ENCODE measurements at places on chromosomes 1 and 21.
A peak's percentile ranks its signal among the peaks of the same experiment; 100 is the strongest.

GRCh38 chr21:33211305-33211704, 18.4 kb upstream of the IFNAR2 start:
- DNase-seq = no peak

- DNase-seq = no peak
Observed at GRCh38 chr1:210049616-210050015, 111.6 kb downstream of the SYT14 start.

- no peak for DNase-seq
Observed at GRCh38 chr1:65480684-65481405, 60.4 kb downstream of the LEPR start.

DNA sequence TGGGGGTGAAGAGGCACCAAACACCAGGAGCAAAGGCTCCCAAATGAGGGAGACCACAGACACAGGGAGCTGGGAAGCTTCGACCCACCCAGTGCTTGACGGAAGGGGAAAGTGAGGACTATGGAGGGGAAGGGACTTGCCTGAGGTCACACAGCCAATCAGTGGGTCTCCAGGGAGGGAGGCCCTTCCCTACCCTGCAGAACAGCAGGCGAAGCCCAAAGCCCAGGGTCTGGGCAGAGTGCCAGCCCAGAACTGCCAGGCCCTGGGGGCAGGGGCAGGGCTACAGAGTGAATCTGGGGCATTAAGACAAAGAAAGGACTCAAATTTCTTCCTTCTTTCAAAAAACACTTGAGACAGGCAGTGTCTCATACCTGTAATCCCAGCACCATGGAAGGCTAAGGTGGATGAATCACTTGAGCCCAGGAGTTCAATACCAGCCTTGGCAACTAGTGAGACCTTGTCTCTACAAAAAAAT, 45.5 kb upstream of the ECE1 start:
- DNase-seq = no peak

DNA sequence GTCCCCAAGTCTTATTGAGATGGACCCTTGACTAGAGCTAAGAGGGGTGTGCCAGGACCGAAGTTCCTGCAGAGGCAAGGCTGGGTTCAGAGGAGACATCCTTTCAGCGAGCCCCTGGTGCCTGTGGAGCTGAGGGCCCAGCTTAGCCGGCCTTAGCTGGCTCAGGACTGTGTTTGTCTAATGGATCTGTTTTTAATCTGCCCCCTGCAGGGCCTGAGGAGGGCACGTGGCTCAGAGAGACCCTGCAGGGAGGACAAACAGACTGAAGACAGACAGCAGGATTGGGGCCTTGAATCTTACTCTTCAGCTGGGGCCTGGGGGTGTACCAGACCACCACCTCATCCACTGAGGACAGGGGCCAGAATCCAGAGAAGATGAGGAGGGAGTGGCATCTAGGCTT, 1.6 kb downstream of the CRABP2 start:
- DNase-seq = no peak

- no peak for DNase-seq
Observed at GRCh38 chr1:228401782-228402640, 4.6 kb downstream of the TRIM11 start.

DNA sequence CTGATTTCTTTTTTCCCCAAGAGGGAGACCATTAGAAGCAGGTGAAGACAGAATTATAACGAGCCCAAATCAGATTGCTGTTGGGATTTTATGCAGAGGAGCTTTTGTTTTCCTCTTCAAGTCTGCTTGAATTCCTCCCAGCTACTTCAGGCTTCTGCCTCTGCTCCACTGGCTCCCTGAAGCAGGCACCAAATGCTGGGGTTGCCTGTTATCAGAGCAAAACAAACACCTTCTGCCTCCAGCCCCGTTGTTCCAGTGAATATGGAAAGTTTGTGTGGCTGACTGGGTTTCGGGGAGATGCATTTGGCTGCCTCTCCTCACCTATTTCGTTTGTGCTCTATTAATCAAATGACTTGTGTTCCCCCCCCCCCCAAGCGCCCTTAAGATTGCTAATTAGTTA, 209.2 kb downstream of the URB2 start:
- no peak for DNase-seq

DNA sequence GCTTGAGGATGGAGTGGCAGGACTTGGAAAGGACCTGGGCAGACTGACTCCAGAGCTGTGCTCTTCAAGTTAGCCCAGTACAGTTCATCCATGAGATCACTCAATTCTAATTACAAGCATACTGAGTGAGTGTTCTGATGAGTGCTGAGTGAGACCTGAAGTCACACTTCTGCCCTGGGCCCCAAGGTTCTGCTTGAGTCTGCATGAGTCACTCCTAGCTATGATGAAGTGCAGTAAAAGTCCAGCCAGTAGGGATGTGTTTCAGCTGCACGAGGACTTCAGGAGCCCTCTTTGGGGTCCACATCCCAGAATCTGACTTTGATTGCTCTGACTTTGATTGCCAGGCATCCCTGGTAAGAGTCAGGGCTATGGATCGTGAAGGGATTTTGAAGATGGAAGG, 35.8 kb downstream of the PLEKHA6 start:
- DNase-seq = no peak

- DNase-seq = no peak
Observed at GRCh38 chr1:223716302-223716862, 4.0 kb downstream of the CAPN2 start.

DNA sequence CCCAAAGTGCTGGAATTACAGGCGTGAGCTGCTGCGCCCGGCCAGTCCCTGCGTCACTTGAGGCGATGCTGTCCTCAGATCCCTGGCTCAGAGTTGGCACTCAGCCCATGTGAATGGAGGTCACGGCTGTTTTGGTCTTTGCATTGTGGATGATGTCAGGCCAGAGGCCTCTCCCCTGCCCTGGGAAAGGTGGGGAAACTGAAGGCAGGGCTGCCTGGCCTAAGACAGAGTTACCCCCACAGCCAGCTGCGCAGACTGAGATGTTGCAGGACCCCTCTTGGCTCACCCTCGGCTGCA, 821 bp downstream of the MASP2 start:
- no peak for DNase-seq

- no peak for DNase-seq
Observed at GRCh38 chr21:28385845-28386244, 606.8 kb downstream of the LTN1 start.

DNA sequence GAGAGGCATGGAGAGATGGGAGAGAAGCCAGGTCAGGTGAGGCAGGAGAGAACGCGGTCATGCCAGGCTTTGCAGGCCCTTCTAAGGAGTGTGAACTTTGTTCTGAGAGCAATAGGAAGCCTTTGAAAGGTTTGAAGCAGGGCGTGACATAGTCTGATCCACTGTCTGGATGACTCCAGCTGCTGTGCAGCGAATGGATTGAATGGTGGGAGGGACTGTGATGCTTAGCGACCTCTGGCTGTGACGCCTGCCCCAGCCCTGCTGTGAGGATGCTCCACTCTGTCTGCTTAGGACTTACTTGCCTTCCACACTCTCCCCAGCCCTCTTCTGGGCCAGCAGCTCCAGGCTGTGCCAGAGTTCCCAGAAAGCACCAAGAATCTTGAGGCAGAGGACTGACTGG, 41.8 kb upstream of the POU3F1 start:
- DNase-seq = no peak

- DNase-seq = no peak
Observed at GRCh38 chr1:189656628-189657530, 820.8 kb downstream of the BRINP3 start.

GRCh38 chr1:67735806-67736627, 51.0 kb downstream of the GADD45A start:
- no peak for DNase-seq

DNA sequence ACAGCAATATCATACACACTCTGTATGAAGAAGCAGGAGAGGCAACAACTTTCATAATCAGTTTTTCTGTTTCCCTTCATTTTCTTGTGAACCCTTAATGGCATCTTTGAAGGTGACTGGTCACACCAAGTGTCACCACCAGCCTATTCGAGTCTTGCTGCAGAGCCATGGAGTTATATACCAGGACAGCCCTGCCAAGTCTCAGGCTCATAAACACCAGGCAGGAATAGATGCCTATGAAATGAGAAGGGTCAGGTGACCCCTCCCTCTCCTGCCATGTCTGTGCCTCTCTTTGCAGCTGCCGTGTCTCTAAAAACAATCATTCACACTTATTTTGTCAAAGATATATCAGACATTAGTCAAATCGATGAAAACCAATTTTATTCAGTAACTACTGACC, 28.0 kb downstream of the NECAP2 start:
- DNase-seq = no peak

DNA sequence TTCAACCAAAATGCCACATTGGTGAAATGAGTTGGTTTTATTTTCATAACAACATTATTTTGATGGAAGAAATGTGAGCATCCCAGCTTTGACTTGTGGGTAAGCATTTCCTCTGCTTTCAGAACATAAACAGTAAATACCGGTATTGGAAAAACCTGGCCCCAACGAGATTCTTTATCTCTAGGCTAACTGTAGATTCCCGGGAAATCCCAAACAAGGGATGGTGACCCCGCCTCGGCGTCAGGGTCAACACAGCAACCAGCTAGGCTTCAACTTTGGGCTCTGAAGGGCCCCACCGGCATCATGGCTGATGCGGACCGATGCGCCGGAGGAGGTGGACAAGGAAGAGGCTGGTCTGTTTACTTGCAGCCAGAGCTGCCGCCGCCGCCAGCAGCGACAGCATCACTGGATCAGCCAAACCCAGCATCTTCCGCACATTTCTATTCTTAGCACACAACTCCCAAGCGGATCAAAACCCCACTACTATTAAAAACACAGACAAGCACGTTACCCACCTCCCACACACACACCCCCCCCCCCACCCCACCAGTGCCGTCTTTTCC, 1.1 kb downstream of the AKT3 start:
- DNase-seq = no peak

DNA sequence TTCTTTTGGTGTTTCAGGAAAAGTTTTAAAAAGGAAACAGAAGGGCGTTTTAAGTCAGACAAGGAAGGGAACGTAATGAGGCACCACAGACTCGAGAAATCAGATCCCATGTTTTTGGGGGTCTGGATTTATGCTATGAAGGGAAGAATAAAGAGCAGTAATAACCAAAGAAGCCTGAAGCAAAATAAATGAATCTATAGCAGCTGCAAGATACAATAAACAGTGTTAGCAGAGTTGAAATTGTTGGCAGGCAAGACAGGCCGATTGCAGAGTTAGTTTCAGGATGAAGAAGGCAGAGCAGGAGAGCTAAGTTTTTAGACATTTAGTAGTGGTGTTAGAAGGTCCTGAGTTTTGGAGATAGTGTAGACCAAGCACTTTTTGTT, 425 bp downstream of the DDR2 start:
- DNase-seq = no peak

DNA sequence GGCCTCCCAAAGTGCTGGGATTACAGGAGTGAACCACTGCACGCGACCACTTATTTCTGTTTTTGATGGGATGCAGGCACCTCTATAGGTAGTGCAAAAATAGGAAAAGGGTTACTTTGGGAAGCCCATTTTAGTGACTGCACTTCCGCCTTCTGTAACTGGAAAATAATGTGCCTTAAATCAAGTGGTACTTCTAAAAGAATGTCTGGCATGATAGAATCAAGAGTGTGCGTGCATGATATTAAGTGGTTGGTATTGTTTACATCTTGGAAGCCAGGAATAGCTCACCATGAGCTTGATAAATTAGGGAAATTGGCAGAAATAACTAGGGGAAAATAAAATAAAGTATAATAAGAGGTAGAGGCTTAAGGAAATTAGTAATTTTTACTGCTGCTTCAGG, 1067.0 kb downstream of the ADGRL2 start:
- DNase-seq = no peak

GRCh38 chr1:68497358-68497698, 446 bp upstream of the DEPDC1 start:
- no peak for DNase-seq

DNA sequence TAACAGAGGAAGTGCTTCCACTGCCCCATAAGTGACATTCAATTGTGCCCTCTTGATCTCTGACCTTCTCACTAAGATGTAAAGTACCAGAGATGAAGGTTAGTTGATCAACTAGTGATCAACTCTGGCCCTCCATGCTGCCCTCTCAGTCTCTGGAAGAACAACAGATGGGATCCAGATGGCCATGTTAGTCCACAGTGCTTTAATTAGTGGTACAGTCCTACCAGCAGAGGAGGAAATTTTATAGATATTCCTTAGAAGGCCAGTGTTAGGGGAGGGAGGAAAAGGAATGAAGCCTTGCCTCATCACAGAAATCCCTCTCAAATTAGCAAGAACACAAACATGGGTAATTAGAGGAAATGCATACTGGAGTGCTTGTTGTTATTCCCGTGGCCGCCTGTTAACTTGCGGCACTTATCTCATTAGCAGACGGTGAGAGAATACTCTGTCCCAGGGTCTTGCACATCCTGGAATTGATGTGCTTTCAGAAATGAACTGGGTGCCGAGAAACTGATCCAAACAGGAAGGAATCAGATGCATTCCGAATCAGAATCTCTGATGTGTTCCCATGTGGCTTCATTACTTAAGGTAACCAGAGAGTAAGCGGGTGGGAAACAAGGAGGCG, 91.1 kb upstream of the RGS4 start:
- DNase-seq = no peak

GRCh38 chr1:212738330-212738729, 38.7 kb upstream of the BATF3 start:
- no peak for DNase-seq

DNA sequence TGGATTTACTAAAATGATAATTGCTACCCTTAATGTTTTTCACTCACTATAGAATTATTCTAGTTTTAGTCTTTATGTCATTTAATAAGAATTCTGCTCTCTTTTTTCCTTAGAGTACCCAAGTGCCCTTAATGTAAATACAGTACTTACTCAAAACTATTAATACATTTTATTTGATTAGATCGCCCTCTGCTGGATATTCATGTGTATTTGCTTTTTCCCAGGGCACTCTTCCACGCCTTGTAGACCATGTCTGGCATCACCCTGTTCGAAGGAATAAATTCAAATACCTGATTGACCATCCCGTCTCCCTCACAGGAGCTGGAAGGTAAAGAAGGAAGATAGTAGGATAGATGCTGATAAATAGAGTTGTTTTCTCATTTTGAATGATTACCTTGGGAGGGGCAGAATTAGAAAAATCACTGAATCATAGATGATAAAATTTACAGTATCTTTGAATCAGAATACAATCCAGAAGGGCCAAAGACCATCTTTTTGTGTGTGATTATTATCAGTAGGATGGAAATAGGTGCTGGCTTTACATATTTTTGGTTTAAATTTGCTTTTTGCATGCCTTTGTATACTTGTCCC, 4.1 kb downstream of the AXDND1 start:
- DNase-seq = peak; percentile 48

GRCh38 chr1:150968491-150968890, 6.1 kb downstream of the CERS2 start:
- no peak for DNase-seq

DNA sequence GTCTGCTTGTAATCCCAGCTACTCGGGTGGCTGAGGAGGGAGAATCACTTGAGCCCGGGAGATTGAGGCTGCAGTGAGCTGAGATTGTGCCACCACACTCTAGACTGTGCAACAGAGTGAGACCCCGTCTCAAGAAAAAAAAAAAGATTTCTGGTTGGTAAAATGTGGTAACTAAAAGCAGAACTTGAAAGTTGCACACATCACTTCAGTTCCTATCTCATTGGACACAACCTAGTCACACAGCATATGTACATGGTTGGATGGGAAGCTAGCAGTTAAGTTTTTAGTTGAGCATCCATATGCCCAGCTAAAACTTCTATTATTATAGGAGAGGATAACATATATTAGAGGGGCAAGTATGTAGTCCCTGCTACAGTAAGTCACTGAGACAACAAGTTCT, 22.1 kb downstream of the BCAS2 start:
- DNase-seq = no peak
